Tibial nerve (tissue), 4 donors: ENCODE measurements at places on chromosomes 1 and 21. TPM values are rescaled to one million over a fixed set of nuclear protein-coding genes. Genes with fewer than 3 reads are reported as not detected.
A peak's percentile ranks its signal among the peaks of the same experiment; 100 is the strongest.

Gene HSD3B2
- total RNA-seq = not detected

Gene TAS1R3
- total RNA-seq = 0.21 TPM

- no peak for DNase-seq
- no peaks in the 10 kb centered on the region for H3K4me1 ChIP-seq
- peak overlapping the region; percentile 80 for H3K27ac ChIP-seq
- no peaks in the 10 kb centered on the region for H3K36me3 ChIP-seq
These were observed 506.2 kb downstream of the PLPP3 start for GRCh38 chr1:56073206-56073605.

- H3K4me1 ChIP-seq = no peaks in the 10 kb centered on the region
- DNase-seq = no peak
- no peak overlapping the region for H3K27ac ChIP-seq
- H3K36me3 ChIP-seq = no peaks in the 10 kb centered on the region
- H3K27me3 ChIP-seq = no peaks in the 10 kb centered on the region
These were observed 948.4 kb downstream of the MRPL39 start for GRCh38 chr21:24658926-24659325.

GRCh38 chr1:151047591-151047924 is at the start of gene C1orf56:
TSS of gene C1orf56 (plus strand) at chr1:151047751. CDS start at chr1:151047848, 97 bp downstream.
- H3K4me3 ChIP-seq = peak within 1 kb of the TSS; percentile 91
- peaks cover 12% of the 10 kb centered on the region for H3K36me3 ChIP-seq
- no peaks in the 10 kb centered on the region for H3K27me3 ChIP-seq
- peak; percentile 42 for DNase-seq
- peak within 1 kb of the TSS; percentile 86 for H3K27ac ChIP-seq

Gene CR1L
- not detected for total RNA-seq

Gene S100A7A
- total RNA-seq = not detected

Gene CLCA1
- not detected for total RNA-seq

Gene HTR1D
- total RNA-seq = 2.4 TPM

Gene PIP5K1A
- 69.9 TPM for total RNA-seq
